ENCODE measurements at places on chromosomes 2 and 18.

- DNase-seq = no peak
These were observed 294.9 kb upstream of the ATP5MC3 start for GRCh38 chr2:175476374-175476773.

DNA sequence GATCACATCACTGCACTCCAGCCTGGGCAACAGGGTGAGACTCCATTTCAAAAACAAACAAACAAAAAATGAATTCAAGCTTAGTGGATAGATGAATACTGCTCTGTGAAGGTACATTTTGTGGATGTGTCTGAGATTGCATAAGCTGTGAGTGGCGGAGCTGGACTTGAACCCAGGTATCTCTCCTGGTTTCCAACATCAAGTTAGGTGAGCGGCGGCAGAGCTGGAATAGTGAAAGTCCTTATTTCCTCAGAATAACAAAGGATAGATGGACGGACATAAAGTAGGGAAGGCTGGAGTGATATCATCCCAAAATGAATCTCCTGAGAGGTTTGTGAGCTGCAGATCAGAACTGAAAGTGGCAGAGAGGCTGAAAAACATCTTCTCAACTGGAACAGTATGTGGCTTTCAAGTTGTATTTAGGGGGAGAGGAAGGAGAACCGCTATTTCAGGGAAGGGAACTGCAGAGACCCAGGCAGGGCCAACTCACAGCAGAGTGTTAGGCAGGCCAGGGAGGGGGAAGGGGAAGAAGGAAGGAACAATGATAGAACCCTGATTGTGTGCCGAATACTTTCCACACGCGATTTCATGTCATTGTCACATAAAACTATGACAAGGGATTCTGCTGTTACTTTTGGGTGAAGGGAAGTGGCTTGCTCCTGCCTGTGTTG lies 106.2 kb downstream of the LPIN1 start:
- no peak for DNase-seq

DNA sequence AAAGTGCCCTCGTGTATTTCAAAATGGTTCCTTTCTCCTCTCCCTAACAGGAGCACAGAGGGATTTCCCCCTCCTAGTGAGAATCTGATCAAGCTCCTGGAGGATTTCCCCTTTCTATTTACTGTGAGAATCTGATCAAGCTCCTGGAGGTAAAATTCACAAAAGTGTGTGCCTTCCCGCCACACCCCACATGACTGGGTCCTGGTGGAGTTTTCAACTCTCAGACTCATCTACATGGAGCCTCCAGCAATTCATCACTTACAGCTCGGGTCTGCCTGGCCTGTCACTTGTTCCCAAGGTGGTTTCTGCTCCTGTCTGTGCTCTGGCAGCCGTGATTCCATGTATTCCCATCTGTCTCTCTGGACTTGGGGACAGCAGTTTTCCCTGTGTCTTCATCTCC lies 590.7 kb downstream of the FBXO15 start:
- DNase-seq = no peak

- no peak for DNase-seq
These were observed 71.4 kb upstream of the TANK start for GRCh38 chr2:161088658-161089350.

GRCh38 chr2:27282892-27283291 lies 663 bp downstream of the TRIM54 start:
- DNase-seq = no peak

- no peak for DNase-seq
These were observed 350.8 kb downstream of the TRIB2 start for GRCh38 chr2:13067508-13067907.

DNA sequence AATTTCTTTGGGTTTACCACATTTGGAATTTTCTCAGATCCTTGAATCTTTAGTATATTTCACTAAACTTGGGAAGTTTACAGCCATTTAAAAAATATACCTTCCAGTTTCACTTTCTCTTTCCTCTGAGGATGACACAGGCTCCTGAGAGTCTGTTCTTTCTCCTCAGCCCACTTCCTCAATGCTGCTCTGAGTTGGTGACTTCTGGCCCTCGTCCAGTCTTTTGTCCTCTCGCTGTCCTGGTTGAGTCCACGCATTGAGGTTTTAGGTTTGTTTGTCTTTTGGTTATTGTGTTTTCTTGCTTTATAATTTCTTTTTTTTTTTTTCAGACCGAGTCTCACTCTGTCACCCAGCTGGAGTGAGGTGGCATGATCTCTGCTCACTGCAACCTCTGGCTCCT lies 40.7 kb upstream of the GALR1 start:
- no peak for DNase-seq

GRCh38 chr2:108189316-108189715 lies 50.5 kb upstream of the SULT1C3 start:
- no peak for DNase-seq

DNA sequence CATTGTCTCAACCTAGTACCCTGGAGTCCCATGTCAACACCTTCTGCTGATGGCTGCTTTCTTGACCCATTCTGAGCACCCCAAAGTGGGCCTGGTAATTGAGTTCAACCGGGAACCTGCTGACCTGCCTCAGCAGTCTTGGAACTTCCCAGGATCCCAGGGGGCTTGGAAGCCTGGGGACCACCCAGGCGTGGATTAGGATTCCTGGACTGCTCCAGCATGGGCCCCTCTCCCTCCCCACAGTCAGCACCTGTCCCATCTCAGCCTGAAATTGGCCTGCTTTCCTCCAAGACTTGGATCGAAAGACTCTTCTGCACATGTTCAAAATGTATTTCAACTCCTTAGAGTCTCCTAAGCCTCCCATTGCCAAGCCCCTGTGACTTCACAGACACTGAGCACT lies 15.4 kb upstream of the MRPL33 start:
- DNase-seq = no peak

- DNase-seq = no peak
These were observed 77.6 kb downstream of the AP1S3 start for GRCh38 chr2:223759569-223760430.
